ENCODE measurements at places on chromosomes 2 and 18.

DNA sequence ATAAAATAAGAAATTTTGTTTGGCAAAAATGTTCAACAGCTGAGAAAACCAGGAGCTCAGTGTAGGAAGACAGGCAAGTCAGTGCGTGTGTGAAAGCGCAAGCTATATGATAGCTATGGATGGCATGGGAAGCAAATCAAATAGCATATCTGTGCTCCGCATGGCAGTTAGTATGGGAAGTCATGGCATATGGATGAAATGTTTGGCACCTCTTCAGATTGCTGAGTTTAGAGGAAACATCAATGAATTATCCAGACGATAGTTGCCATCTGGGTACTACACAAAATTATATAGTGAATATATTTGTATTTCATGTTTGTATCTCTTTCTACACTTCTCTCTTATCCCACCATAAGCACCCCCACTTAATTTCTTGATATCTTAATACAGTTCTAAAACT is 85.9 kb upstream of the TWSG1 start:
- no peak for DNase-seq

DNA sequence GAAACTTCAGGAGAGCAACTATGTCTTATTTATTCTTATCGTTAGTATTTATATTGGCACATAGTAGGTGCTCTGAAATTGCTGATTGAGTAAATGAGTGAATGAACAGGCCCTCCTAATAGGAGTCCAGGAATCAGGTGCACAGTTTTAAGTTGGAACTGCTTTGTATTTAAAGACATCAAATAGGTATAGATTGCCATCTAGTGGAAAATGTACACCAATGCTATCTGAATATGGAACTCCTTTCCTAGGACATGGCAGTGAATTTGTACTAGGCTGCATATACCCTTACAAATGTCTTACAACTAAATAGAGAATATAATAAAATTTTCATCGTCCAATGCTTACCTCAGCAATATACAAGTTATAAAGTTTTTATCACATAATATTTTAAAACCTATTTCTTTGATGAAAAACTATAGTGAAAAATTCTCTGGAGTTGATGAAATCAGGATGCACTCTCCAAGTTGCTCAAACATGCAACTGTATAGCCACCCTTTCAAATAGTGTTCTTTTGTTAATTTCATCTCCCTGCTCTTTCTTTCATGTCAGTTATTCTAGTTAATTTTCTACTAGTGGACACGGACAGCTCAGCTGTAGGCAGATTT is 318.9 kb upstream of the SYT4 start:
- DNase-seq = no peak

DNA sequence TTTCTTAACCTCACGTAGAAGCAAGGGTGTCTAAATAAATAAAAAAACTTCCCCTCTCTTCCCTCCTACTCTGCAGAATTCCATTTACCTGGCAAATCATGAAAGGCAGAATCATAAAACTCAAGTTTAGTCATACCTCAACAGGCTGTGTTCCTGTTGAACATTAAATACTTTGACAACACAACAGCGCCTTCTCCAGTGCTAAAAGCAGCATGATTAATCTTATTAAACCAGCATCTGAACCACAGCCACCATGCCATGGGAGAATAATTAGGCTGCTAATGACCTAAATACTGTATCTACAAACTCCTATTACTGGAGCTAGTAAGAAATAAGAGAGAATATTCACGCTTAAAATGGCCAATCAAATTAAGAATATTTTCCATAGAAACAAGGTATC is 68.1 kb downstream of the CDH2 start:
- no peak for DNase-seq

DNA sequence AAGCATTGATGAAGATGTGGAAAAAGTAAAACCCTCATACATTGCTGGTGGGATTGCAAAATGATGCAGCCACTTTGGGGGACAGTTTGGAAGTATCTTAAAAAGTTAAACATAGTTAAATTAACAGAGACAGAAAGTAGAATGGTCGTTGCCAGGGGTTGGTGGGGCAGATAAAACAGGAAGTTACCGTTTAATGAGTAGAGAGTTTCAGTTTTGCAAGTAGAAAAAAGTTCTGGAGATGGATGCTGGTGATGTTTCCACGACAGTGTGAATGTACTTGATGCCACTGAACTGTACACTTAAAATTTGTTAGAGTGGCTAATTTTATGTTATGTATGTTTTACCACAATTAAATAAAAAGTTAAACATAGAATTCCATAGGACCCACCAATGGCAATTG is 44.5 kb upstream of the EGR4 start:
- DNase-seq = no peak

GRCh38 chr2:234163510-234164045 is 113.1 kb downstream of the SPP2 start:
- DNase-seq = no peak

GRCh38 chr18:58201733-58202730 is 158.0 kb downstream of the NEDD4L start:
- no peak for DNase-seq

DNA sequence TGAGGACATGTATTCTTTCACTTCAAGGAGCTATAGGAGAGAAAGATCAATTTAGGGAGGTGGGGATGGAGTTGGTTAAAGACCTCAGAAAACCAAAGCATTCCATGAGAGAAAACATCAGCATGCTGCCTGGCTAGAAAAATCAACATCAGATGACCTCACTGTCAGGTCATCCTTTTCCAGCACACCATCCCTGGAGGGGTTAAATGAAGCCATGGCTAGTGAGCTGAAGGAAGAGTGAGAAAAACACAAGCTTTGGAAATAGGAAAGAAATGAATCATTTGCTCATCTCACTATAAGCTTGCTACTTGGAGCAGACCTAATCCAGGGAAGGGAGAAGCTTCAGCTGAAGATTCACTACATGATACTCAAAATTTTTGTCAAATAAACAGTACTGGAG is 109.5 kb upstream of the ITGB6 start:
- no peak for DNase-seq

- DNase-seq = no peak
Measured at GRCh38 chr2:236705295-236706105, 135.9 kb downstream of the ACKR3 start.

- DNase-seq = no peak
Measured at GRCh38 chr18:46621111-46621766, 35.8 kb downstream of the LOXHD1 start.

GRCh38 chr2:145751629-145752028 is 1231.7 kb upstream of the ZEB2 start:
- no peak for DNase-seq
